ENCODE measurements at places on chromosomes 13 and 19.
A peak's percentile ranks its signal among the peaks of the same experiment; 100 is the strongest.

DNA sequence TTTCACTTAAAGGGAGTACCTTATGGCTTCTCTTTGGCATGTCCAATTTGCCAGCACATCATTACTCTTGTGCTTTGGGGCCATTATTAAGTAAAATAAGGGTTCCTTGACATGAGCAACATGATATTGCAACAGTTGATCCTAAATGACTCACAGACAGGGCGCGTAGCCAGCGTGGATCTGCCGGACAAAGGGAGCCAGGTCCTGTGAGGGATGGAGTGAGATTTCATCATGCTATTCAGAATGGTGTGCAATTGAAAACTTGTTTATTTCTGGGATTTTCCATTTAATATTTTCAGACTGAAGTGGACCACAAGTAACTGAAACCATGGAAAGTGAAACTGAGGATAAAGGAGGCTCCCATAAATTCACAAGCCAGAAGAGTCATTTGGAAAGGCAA is 48.6 kb upstream of the WASF3 start:
- no peak for DNase-seq

- no peak for DNase-seq
Observed at GRCh38 chr13:98410612-98411011, 166.3 kb downstream of the STK24 start.

GRCh38 chr13:45180713-45181601 is 19.9 kb downstream of the KCTD4 start:
- DNase-seq: no peak

DNA sequence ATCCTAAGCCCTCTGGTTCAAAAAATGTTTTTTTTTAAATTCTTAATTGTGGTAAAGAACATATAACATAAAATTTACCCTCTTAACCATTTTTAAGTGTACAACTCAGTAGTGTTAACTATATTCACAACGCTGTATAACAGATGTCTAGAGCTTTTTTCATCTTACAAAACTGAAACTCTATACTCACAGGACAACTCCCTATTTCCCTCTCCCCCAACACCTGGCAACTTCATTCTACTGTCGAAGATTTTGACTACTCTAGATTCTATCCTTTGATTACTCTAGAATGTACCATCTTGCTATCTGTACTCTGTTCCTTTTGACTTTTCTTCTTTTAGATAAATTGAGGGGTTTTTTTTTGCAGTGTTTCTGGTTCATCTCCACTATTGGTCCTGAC is 200.4 kb downstream of the KLF12 start:
- DNase-seq: no peak

GRCh38 chr19:33550768-33551167 is 29.2 kb upstream of the PEPD start:
- no peak for DNase-seq

GRCh38 chr19:48618278-48618915 is 581 bp downstream of the RPL18 start:
- DNase-seq: no peak

DNA sequence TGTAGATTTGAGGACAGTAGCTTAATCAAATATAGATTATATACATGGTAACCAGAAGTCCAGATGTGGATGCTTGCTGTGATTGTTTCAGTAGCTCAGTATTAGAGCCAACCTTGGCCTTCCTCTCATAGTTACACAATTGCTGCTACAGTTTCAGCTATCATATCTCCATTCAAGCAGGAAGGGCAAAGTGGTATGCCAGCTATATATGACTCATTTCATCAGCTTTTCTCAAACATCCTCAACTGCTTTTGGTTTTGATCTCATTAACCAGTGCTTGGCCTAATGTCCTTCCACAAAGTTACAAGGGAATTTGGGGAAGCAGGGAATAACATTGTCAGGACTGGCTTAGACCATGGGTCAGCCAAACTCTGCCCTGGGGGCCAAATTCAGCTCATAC is 73.0 kb upstream of the MAB21L1 start:
- DNase-seq: no peak

DNA sequence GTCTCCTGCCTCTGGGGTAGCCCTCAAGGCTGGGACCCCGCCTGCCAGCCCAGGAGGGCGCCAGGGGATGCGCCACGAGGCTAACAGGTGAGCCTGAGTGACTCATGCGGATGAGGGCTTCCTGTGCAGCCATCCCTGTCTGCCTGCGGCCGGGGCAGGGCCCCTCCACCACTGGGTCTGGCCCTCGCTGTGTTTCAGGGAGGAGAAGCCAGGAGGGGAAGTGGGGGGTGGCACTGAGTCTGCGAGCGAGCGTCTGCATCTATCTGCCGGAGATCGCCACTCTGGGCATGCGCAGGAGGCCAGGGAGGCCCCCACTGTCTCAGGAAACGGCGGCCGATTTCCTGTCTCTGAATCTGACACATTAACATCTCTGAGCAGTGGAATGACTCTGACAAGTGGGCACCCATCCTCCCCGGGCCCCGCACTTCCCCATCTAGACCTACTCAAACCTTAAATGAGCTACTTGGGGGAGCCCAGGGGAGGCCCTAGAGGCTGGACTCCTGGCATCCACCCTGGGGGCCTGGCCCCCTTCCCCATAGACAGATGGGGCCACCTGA is 19.7 kb downstream of the RFX1 start:
- peak; percentile 98 for DNase-seq

DNA sequence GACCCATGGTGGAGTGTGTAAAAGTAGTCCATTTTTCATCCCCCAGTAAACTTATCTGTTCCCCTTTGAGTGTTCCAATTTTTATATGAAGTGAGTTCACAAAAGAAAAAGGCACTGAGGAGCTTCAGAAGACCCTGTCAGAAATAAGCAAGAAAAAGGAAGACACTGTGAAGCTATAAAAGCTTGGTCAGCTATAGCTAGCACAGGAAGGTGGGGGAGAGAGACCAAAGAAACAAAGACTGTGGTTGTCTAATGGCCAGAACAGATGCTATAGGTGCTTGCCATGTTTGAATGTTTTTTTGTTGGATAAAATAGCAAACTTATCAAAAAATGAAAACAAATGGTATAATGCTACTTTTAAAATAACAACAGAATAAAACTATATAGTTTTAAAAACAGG is 46.5 kb downstream of the RCBTB2 start:
- DNase-seq: no peak

GRCh38 chr13:104001766-104002165 is 935.5 kb upstream of the SLC10A2 start:
- DNase-seq: no peak

DNA sequence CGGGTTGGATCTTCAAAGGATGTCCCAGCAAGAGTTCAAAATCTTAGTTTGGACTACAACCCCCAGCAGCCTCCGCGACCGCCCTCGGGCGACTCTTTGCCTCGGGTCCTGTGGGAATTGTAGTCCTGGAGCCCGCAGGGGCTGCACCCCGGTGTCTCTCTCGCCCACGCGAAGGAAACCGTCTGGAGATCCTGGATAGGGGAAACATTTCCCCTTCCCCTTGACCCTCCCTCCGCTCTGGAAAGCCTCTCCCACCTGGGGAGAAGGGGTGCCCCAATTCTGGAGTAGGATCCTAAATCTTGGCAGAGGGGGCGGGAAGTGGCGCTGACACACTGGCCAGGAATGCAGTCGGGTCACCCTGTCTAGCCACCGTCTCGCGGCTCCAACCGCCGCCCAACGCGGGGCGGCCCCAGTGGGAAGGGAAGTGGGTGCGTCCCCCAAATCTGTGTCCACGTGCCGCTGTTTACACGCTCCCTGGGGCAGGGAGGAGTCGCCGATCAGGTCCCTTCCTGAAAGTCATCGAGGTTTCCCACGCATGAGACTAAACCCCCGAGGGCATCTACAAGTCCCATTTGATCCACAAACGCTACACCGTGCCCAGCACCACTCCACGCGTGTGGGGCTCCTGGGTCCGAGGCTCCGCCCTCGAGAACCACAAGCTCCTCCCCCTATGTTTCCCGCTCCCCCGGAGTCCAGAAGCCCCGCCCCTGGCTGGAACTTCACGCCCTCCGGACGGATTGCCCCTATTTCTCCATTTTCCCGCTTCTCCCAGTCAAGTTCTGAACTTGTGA is 761 bp upstream of the PPP1R13L start:
- DNase-seq: peak; percentile 66

- DNase-seq: no peak
Observed at GRCh38 chr13:66410314-66410713, 819.8 kb downstream of the PCDH9 start.

GRCh38 chr13:87169337-87169736 is 501.8 kb upstream of the SLITRK5 start:
- no peak for DNase-seq

- DNase-seq: peak; percentile 27
Observed at GRCh38 chr19:14517840-14518505, at the start of gene DNAJB1. Gene DNAJB1 (minus strand): TSS chr19:14518397. CDS start chr19:14518349, 48 bp downstream.

GRCh38 chr13:101829484-101829883 is 377.0 kb downstream of the ITGBL1 start:
- DNase-seq: no peak

DNA sequence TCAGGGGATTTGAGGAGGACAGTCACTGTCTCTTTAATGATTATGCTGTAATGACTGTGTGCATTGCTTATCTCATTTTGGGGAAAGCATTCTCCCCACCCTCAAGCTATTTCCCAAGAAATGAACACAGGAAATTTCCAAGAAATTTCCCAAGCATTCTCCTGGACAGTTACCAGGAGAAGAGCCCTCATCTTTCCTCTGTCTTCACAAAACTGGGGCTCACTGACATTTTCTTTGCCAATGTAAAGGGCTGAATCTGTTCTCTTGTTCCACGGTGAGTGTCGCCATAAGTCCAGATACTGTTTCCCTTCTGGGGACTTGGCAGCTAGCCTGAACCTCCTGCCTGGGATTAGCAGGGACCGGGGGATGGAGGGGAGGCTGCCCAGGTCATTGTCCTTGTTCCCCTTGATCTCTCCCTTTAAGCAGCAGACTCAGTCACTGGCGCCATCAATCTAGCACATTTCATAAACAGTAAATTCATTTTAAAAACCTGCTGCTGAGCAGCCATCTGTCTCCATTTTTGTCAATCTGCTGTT is 172.8 kb downstream of the DNAJC15 start:
- no peak for DNase-seq

- DNase-seq: no peak
Observed at GRCh38 chr19:1018393-1018792, 2.5 kb downstream of the TMEM259 start.

DNA sequence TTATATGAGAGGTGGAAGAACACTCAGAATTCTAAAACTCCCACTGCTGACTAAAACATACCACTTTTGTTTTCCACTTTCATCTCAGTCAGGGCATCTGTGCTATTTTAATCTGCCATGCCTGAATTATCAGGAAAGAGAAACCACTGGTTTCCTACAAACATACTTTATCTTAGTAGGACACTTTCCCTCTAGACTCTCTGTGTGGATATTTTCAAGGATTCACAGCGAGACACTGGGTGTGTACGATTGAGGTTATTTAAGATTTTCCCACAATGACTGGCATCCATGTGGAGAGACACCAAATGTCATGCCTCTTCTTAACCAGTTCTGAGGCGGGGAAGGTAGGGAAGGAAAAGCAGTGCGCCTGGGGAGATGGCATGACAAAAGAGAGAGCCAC is 212.2 kb downstream of the ENOX1 start:
- DNase-seq: no peak

GRCh38 chr13:74288361-74288911 is 154.2 kb upstream of the KLF12 start:
- DNase-seq: no peak

DNA sequence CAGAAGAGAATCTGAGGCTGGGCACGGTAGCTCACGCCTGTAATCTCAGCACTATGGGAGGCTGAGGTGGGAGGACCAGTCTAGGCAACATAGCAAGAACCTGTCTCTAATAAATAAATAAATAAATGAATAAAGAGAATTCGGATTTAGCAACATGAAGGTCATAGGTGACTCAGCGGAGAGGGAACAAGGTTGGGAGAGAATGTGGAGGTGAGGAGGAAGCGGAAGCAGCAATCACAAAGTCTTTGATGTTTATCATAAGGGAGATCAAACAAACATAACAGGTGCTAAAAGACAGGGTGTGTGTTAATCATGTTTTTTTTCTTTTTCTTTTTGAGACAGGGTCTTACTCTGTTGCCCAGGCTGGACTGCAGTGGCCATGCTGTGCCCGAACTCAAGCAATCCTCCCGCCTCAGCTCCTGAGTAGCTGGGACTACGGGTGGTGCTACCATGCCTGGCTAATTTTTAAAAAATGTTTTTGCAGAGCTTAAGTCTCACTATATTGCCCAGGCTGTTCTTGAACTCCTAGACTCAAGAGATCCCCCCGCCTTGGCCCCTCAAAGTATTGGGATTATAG is 16.3 kb downstream of the PBX4 start:
- no peak for DNase-seq

GRCh38 chr19:16628984-16629691 is 1.1 kb upstream of the MED26 start:
- no peak for DNase-seq

GRCh38 chr13:28339419-28339818 is 155.5 kb downstream of the FLT1 start:
- DNase-seq: no peak

DNA sequence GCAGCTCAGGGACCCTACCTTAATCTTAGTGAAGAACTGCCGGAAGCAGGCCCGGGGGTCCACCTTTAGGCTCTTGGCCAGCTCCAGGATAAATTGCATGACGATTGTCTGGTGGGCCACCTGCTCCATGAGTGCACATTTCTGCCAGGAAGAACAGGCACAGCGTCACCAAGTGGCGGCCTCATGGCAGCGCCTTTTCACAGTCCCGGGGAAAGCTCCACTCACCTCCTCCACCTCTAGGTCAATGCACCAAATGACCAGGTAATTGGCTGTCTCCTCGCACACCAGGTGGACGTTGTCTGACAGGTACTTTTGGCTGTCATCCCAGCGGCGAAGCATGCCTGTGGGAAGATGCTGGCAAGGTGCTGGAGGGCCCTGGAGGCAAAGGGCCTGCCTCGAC is 8.3 kb downstream of the CDC37 start:
- DNase-seq: no peak

DNA sequence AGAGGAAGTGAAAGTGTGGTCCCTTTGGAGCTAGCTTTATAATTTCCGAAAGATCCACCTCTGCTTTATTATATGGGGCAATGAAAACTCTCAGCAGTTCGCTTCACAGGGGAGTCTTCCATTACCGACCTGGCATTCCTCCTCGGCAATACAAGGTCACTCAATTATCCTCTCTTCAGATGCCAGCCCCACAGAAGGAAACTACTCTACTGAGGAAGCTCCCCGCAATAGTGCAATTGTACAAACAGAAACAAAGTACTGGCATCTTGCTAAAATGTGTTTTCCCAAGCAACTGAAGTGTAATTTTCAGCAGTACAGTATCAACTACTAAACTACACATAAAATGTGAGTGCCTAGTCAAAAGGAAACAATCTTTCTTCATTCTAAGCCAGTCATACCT is 702.0 kb downstream of the PCDH9 start:
- DNase-seq: no peak

DNA sequence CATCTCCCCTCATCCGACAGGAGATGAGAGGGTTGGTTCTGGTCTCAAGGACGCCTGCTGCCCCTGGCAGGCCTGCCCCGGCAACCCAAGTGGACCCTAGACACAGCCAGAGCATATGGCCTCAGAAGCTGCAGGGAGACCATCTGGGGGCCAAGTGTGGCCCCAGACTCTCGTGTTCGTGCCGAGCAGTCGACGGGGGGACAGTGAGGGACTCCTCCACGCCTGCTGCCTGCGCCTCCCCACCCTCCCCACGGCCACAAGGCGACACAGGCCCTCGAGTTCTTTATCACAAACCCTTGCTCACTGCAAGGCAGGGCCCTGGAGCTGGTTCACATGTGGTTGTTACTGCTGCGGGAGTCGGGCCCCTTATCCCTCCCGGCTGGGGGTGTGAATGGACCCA is 9.3 kb downstream of the CAPS start:
- DNase-seq: no peak
